GM19239 (cell line): ENCODE measurements at places on chromosomes 2 and 18.

DNA sequence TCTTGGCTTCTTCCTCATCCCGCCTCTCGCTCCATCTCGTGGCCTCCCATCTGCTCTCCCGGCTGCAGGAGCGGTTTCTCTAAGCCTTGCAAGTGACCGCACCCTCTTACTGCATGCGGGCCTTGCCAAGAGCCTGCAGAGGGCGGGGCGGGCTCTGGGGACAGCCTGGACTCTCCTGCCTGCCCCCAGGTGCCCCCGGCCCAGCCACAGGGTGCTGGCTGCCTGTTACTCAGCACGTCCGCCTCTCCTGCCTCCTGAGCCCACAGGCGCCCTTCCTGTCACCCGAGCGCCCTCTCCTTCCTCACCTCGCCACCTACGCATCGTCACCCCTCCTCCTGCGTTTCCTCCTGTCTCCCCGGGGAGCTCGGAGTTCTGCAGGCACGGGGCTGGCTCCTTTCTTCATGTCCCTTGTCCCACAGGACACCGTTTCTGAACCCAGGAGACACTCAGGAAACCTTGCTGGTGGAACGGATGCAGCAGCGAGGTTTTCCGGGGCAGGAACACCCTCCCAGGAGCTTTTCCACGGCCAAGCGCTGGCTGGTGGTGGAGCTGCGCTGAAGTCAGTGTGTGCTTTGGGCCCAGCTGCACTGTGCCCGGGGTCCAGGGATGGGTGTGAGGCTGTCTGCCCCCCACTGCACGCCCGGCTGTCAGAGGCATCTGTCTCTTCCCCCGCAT, 28.5 kb downstream of the HPCAL1 start:
- DNase-seq, result peak; percentile 62

- peak; percentile 17 for DNase-seq
Measured at GRCh38 chr2:3728104-3729054, 25.0 kb downstream of the DCDC2C start.

DNA sequence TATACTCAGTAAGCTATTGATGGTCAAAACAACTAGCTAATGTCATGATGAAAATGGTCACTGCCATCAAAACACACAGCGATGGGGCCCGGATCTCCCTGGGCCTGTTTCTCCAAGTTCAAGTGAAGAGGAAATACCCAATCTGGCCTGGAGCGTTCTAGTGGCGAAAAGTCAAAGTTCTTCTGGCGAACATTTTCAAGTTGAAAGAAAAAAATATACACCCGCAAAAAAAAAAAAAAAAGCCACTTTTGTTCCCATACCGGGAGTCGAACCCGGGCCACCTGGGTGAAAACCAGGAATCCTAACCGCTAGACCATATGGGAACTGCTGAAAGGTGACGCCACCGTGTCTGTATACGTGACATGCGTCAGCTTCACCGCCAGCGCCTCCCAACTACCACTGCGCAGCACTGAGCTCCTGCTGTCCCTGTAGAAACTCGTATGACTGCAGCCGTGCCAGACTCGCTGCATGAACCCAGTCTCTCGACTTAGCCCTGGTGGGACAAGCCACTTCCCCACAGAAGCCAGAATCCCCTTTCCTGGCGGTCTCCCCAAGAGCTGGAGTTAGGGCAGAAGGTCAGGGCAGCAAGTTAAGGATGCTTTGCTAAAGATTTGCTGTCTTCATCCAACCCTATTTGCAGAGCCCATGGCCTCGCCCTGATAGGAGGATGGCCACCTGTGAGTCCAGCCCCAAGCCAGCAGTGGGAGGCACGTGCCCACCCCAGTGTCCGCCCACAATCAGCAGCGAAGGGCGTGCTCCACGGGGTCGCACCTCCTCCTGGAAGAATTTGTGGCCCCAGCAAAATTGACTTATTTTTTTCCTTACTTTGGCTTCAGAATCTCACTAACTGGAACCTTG, 5.6 kb upstream of the IMP4 start:
- no peak for DNase-seq

- DNase-seq, result no peak
Measured at GRCh38 chr2:10267551-10268465, 34.9 kb upstream of the HPCAL1 start.

DNA sequence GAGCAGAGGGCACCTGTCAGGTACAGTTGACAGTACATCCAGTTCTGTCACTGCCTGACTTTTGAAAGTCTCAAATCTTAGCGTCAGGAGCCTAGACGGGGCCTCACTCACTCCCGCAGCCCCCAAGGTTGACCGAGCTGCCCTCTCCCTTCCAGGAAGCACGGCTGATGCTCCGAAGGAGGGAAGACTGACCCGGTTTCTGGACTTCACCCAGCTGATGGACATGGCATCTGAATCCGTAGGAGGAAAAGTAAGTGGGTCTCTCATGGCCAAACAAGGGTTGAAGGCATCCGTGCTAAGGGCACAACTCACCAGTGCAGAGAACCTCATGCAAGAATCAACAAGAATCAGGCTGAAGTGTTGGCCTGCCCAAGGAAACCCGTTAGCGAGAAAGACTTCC, 12.9 kb downstream of the ALLC start:
- DNase-seq, result no peak

GRCh38 chr2:226487573-226487972, 312.0 kb downstream of the IRS1 start:
- DNase-seq, result no peak

DNA sequence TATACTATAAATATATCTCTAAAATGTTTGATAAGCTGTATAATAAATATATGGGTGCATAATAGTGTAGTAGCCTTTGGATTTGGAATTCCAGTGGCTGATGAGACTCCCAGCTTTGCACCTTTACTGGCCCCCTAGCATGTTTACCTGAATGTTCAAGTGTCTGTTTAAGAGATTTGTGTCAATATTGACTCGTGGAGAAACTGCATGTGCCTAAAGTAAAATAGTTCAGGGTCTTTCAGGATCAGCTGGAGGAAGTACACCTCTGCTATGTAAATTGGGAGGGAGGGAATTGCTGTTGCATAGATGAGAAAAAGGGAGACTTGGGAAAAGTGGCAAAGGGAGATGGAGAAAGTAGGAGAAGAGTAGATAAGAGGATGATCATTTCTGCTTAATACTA, 23.9 kb downstream of the ME2 start:
- no peak for DNase-seq

DNA sequence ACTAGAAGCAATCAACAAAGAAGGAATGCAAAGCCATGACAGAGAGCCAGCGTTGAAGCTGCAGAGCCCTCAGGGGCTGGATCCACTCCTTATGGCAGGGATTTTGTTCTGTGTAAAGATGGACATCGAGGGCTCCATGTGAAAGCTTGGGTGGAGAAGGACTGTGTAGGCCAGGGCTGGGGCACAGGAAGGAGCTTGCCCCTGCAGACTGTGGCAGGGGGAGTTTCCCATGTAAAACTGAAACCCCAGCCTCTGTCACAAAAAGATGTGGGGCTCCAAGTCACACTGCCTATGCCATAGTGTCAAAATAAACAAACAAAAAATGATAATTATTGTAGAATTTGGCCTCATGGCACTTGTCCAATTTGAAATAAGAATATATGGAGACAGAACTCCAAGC, 408.7 kb upstream of the HS6ST1 start:
- DNase-seq, result no peak

GRCh38 chr2:115678129-115678528, 1235.7 kb downstream of the DPP10 start:
- no peak for DNase-seq

DNA sequence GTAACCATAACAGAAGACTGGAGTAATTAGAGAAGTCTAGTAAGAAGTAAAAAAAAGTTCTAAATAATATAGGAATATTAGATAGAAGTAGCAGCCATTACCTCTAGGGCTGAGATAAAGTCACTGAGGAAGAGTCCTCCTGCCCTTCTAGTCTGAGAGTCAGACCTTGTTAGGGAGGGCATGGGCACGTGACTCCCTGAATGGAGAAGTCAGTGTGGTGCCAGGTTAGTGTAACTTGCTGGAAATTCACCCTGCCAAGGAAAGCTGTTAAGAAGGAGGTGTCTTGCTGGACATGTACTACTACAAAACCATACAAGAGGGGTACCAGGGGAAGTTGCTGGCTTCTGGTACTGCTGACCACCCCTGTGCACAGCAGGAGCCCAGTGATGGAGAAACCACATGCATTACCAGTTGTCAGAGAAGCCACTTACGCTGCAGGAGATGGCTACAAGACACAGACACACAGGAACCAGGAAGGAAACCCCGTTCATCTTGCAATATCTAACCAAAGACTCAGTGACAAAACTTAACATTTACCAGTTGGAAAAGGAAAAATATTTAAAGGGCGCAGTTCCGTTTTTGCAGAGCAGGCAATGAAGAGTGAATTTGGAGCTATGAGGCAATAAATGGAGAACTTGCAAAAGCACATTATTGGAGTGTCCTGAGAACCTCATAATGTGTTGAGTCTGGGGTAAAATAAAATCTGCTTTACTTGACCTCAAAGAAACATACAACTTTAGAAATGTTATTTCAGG, 77.2 kb upstream of the TLK1 start:
- DNase-seq, result no peak

DNA sequence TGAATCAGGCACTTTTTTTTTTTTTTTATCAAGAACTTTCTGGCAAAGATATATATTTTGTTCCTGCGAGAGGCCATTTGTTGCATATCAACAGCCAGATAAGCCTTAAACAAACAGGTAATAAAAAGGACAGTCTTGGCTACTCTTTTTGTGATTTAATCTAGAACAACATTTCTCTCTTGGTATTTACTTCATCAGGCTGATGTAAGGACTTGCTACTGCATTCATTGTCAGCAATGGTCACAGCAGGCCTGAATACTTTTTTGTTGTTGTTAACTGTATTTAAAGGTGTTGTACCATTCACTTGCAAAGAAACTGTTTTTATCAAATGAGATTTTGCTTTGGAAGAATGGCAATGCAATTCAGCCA, 683.8 kb downstream of the IRS1 start:
- no peak for DNase-seq

GRCh38 chr18:24051031-24051947, 36.7 kb downstream of the TTC39C start:
- DNase-seq, result no peak

- peak; percentile 17 for DNase-seq
Measured at GRCh38 chr2:46657042-46657504, 177.7 kb downstream of the TMEM247 start.

GRCh38 chr2:226934546-226935201, 98.8 kb downstream of the RHBDD1 start:
- no peak for DNase-seq

DNA sequence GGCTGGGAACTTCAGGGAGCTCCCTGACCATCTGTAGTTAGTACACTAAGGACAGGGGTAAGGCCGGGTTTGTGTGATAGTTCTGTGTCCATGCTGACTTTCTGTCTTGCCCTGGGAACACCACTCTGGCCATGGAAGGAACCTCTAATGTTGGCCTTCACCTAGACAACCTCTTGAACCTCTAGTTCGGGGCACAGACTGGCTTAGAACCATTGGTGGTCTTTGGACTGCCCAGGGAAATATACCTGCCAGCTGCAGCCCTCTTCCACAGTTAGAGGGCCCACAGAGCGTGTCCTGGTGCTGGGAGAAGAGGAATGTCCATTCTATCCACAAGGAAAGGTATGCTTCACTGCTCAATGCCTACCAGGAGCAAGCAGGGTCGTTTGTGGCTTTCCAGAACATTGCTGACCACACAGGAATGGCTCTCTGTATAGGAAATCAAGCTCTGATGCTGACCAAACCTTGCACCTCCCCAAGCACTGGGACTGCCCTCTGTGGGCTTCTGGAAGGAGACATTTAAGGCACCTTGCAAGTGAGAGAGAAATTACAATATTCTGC, 318.8 kb upstream of the EPAS1 start:
- no peak for DNase-seq

DNA sequence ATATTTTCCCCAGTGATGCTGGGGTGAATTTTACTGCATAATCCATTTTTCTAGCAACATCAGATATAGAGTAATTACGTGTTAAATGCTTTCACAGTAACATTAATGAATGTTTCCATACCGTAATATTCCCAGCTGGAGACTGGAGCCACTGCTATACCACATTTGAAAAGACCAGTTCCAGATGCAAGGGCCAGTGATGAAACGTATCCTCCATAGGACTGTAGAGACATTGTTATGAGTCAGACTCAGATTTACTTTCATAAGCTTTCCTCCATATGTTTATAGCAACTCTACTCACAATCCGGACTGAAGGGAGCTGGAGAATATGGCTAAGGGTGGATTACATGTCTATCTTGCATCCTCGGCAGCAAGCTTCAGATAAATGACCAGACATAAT, 22.7 kb upstream of the GCG start:
- no peak for DNase-seq

DNA sequence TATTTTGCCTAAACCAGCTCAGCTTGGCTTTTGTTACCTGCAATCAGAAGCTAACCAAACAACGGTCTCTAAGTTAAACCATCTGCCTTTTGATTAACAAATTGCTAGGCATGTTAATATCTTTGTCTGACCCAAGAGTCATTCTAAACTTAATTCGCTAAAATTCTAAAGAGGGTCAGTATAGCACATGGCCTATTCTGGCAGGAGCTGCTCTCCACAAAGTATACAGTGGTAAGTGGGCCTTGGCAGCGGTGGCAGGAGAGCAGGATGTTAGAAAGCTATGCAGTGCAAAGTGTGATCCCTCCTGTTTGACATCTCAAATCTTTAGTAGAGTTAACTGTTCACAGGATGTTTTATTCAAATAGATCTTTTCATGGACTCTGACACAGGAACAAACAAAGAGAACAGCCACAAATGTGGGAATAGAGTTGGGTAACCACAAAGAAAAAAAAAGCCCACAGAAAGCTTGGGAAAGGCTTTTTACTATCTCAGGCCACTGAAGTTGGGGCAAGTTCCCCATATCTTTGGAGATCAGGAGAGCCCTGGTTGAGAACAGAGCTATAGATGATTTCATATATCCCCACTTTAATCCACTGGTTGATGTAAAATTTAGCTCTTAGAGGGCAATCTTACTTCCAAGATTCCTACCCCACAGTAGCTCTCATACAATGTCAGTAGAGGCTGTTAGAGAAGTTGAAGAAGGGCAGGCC, 10.6 kb downstream of the CFAP210 start:
- no peak for DNase-seq

- no peak for DNase-seq
Measured at GRCh38 chr2:98776136-98776535, 45.2 kb upstream of the MGAT4A start.

DNA sequence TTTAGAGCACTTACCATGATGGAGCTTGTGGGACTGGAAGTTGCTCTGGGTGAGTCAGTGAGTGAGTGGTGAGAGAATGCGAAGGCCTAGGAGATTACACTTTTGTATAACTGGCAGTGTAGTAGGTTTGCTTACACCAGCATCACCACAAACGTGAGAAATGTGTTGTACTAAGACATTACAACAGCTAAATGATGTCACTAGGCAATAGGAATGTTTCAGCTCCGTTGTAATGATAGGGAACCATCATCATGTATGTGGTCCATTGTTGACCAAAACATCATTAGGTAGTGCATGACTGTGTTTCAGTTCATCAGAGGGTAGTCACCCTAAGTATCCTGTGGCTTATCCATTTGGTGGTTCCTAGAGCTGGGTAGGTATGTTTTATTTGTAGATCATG, 11.9 kb downstream of the ZNF407 start:
- DNase-seq, result no peak

DNA sequence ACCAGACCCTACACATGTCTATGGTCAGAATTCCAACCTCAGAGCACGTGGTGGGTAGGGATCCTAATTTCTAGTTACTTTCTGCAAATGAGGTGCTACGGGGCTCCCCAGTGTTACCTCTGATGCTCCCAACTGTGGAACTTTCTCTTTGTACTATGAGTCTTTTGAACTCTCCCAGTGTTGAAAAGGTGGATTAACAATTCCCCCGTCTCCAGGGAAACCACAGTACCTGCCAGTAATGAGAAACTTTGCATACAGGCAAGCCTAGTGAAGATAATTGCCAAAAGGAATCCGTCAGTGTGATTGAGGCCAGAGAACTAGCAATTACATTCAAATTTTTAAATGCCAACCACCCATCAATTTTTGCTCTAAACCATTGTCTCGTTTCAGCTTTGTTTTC, 129.0 kb upstream of the FOSL2 start:
- no peak for DNase-seq
